Stimulated activated CD4-positive, alpha-beta T cell treated with anti-CD3 and anti-CD28 coated beads, Interleukin-2, amount 100 ng/mL, for 4 hours (primary cell): ENCODE measurements at places on chromosomes 1 and 21.

GRCh38 chr21:16181018-16181417 is 451.2 kb downstream of the USP25 start:
- DNase-seq, result no peak

GRCh38 chr1:94887603-94888171 is 39.2 kb downstream of the CNN3 start:
- DNase-seq, result no peak

GRCh38 chr1:234953655-234954405 is 174.8 kb downstream of the TOMM20 start:
- no peak for DNase-seq

DNA sequence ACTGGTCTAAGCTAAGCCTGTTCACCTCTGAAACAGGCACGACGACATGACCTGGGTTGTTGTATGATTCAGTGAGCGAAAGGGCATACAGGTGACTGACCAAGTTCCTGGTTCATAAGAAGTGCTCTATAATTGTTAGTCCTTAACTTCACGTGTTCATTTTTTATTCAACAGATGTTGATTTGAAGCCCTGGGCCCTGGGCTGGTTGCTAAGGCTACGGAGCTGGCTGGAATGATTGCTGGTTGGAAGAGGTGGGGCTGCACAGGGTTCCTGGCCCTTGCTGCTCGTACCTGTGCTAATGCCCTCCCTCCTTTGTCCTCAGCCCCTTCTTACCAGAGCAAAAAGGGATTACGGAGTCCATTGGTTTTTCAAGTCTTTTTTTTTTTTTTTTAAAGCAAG is 111.3 kb upstream of the CSF3R start:
- DNase-seq, result no peak

- DNase-seq, result no peak
These were observed 106.6 kb downstream of the MATN1 start for GRCh38 chr1:30616759-30617158.

DNA sequence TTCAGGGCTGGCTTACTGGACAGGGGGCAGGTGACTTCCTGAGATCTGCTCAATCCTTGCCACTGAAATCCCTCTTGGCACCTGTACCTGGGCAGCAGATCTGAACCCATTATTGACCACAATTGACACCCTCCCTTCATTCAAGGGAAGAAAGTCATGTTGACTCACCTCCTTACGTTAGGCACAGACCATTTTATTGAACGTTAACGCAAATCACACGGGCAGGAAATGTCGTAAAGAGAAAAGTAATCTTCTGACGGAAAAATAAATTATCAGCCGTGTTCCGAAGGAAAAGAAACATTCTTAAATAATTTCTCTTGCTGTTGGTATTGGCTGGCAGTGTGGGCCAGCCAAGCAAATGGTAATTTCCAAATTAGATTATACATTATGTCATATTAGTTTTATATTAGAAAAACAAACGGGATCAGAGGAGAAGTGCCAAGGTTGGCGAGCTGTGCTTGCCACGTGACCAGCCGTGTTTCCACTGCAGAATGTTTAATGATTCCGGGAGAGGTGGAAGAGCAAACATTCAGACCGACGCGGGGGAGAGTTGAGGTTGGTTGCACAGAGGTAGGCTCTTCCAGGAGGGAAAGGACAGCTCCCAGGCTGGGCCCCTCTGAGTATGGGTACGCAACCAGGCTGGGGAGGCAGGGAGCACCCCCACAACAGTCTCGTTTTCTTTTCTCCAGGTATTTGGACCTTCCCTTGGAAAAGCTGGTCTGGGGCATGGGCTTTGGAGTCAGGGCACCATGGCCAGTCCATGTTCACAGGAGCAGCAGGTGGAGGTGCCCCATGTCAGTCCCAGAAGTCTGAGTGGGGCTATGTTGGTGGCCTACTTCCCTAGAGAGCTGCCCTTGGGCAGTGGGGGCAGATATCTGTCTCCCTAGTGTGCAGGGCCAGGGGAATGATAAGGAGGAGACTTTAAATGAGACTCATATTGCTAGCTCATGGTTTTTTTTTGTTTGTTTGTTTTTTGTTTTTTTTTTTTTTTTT is 121.1 kb downstream of the FOXD2 start:
- no peak for DNase-seq

DNA sequence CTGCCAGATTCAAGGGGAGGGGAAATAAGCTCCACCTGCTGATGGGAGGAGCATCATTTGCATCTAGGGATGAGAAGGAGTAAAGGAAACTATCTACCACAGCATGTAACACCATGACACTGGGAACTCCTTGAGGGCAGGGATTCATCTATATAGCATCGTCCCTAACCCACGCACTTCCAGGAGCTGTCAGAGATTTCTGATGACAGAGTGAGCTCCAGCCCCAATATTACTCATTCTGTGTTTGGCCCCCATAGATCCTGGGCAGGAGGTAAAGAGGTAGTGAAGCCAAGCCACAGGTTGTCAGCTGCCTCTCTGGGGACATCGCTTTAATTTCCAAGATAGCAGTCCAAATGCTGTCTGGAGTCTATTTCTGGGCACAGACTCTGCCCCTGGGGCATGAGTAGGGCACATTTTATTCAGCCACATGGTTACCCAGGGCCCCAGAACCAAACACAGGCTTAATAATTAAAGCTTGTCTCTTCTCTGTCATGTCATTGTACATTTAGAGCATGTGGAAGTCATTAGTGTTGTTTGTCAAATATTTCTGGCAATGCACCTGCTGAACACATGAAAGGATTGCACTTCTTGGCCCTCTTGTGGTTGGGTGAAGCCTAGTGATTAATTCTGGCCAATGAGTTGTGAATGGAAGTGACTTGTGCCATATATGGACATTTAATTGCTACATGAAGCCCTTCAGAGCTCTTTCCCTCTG is 105.9 kb upstream of the POU3F1 start:
- DNase-seq, result no peak

DNA sequence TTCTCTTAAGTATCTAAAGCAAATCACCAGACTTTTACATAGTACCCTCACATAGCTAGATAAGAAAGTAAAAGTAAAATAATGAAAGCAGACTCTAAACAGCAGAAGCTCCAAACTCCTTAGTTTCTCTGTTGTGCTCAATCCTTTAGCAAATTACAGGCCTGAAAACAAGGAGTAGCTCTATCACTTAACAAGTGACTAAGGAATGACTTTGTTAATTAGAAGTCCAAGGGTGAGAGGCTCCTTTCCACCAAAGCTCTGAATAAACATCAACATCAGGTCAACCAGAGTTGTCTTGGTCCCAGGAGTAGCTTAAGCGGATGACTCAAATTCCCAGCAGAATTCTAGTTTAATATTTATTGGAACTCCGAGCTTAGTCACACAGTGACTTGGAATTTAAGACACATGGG is 5.9 kb downstream of the NRIP1 start:
- no peak for DNase-seq

GRCh38 chr1:196355206-196355786 is 252.9 kb downstream of the KCNT2 start:
- DNase-seq, result no peak

GRCh38 chr1:170711682-170712081 is 47.8 kb downstream of the PRRX1 start:
- DNase-seq, result no peak

DNA sequence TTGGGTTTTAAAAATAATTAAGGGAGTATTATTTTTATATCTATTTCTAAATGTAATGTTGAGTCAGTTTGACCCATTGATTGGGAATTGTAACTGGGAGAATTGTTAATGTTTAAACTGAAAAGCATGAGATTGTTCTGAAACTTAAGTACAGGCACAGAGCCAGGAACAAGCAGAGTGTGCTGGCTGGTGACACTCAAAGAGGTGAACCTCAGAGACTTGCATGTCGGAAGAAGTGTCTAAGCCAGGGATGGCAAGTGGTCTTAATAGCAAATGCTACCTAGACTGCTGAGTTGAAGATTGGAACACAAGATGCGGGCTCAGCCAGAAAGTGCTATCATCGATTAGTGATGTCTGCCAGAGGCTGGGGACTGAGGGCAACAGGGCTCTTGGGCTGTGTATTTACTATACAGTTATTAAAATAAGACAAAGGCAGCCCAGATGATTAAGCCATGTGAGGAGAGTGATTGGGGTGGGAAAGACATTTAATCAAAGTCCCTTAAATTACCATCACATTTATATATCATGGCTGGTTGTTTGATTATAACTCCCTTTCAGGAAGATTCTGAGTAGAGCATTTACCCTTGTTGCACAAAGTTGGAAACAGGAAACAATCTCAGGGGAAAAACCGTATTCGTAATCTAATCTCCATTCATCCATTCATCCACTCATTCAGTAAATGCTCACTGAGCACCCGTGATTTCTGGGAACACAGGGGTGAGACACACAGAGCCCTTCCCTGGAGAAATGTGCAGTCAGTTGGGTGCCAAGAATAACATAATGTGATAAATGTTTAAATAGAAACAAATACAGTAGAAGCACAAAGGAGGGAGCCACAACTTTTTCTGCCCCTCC is 42.8 kb downstream of the C8A start:
- no peak for DNase-seq

DNA sequence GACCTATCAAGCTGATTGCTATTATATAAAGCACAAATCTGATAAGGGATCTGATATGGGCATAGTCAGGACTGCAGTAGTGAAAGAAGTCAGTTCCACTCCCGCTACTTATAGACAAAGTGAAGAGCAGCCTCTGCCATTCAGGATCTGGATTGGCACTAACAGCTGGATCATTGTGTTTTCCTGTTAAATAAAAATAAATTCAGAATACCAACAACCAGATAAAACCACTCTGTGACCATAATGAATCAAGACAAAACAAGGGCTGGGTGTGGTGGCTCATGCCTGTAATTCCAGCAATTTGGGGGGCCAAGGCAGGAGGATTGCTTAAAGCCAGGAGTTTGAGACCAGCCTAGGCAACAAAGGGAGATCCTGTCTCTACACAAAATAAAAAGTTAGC is 5.0 kb upstream of the GLRX2 start:
- no peak for DNase-seq

GRCh38 chr1:4794020-4794780 is 139.8 kb downstream of the AJAP1 start:
- no peak for DNase-seq

DNA sequence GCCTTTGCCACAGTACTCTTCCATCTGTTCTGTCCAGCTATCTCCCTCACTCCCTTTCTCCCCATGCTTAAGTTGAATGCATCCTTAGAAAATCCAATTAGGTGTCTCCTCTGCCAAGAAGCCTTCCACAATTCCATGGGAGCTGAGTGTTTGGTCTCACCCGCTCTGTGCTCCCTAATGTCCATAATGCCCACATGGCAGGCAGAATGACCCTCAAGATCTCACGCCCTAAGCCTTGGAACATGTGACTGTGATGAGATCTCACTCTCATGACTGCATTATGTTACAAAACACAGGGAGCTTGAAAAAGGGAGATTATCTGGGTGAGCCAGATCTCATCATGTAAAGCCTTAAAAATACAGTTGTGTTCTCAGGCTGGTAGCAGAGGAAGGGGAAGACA is 229.4 kb downstream of the OMA1 start:
- no peak for DNase-seq

DNA sequence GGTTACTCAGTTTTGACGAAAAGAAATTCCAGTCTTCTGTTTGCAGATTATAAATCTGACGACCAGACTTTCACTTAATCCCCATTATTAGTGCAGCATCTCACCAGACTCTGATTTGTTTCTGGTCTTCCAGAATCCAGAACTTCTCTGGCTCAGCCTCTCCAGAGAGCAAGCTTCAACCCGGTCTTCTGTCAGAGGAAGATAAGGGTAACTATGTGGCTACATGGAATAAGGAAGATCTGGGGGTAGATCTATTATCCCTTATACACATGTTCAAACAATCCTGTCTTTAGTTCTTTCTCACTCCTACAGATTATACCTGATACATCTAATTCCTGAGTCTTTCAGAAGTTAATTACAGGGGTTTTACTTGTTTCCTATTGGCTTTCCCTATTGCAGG is 9.9 kb downstream of the PHTF1 start:
- no peak for DNase-seq

DNA sequence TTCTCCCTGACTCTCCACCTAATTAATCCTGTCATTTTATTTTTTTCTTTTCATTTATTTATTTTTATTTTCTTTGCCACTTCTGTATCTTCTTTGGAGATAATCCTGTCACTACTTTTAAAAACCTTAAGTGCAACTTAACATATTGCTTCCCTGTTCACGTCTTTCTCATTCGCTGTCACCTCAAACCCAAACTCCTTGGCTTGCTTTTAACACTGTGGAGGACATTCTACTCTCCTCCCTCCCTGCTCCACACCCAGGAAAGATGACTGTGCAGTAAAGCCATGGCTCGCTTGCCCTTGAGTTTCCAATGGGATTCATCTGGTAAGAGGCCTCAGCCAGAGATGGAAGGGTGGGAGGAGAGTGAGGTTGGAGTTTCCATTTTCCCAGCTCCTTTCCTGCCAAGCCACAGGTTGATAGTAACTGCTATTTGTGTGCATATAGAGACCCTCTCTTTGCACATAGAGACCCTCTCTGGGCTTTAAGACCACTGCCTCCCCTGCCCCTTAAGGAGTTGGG is 6.4 kb upstream of the BRWD1 start:
- DNase-seq, result no peak

DNA sequence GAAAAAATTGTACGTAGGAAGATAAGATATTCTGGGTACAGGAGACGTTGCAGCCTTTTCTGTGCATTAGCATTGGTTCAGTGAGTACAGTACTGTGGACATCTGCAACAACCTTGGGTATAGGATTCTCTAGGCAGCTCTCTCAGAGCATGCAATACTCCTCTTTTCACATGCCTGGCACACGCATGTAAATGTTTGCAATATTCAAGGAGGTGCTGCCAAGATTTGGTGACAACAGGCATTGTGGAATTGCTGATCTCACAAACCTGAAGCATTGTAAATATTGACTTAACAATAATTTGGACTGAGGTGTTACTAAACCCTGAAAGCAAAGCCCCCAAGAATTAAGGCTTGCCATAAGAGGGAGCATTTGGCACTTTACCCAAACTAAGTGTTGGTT is 126.8 kb downstream of the GRIK1 start:
- no peak for DNase-seq

DNA sequence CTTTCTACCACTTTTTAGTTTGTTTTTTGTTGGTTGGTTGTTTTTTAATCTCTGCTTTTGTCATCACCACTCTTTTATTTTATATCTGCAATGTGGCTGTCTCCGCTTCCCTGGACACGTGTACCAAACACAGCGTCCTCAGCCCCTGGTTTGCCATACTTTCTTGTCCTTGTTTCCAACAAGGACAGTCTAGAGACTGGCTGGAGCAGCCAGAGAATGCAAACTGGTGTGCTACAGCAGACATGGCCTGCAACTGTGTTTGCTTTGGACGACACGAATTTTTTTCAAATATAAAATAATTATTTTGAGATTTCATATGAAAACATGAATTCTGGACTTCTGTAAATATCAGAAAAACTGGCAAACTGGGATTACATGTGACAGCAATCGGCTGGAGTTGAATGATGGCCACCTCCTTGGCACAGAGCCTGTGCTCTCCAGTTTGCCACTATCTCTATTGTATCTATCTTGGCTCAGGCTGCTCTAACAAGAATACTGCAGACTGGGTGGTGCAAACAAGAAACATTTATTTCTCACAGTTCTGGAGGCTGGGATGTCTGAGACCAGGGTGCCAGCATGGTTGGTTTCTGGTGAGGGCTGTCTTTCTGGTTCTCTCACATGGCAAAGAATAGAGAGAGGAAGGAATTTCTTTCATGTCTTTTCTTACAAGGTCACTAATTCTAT is 34.6 kb upstream of the POU2F1 start:
- DNase-seq, result no peak
